IMR-90 (cell line): ENCODE measurements at places on chromosomes 3 and 15.

DNA sequence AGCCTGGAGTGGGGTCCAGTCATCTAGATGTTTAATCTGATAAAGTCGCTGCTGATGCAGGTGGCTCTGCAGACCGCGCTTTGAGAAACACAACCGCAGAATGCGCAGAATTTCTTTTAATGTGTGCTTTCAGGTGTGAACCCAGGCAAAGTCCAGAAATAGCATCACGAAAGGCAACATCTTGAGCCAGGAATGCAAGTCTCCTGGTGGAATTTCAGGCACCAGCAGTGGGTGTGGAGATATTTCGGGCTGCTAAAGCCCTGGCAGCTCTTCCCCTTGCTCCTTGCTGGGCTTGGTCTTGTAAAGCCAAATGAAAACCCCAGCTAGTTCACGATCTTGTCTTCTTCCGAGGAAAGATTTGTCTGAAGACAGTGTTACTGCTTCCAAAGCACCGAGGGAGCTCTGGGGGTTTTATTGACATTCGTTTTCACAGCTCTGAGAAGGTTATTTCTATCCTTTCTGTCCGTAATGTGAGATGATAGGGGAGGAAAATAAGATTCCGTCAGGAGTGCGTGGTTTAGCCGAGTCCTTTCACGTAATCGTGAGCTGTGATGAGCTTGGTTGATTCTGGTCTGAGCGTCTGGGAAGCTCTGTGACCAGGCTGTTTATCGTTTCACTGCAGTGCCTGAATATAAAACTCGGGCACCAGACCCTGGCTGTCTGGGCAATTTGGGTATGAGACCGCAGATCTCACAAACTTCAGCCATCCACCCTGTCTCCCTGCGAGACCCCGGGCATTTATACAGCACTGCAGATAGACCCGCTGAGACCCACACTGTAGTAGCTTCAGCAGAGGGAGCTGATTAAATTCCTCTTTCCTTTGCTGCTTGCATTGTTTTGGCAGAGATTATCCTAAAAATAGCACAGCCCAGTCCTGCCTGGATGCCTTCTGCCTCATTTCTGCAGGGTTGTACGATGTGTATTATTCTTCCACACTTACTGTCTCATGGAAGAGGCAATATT, 67.0 kb upstream of the SLC25A26 start:
- no peaks in the 10 kb centered on the region for H3K36me3 ChIP-seq
- H3K4me3 ChIP-seq = peak overlapping the region; percentile 24; the same call in 1 of the 2 replicates
- H3K27ac ChIP-seq = no peak overlapping the region

- H3K4me1 ChIP-seq = no peaks in the 10 kb centered on the region
- H3K4me3 ChIP-seq = no peak overlapping the region
- no peaks in the 10 kb centered on the region for H3K36me3 ChIP-seq
- no peaks in the 10 kb centered on the region for H3K27me3 ChIP-seq
- no peak for DNase-seq
These were observed 17.2 kb downstream of the ARRDC4 start for GRCh38 chr15:97977734-97978133.

DNA sequence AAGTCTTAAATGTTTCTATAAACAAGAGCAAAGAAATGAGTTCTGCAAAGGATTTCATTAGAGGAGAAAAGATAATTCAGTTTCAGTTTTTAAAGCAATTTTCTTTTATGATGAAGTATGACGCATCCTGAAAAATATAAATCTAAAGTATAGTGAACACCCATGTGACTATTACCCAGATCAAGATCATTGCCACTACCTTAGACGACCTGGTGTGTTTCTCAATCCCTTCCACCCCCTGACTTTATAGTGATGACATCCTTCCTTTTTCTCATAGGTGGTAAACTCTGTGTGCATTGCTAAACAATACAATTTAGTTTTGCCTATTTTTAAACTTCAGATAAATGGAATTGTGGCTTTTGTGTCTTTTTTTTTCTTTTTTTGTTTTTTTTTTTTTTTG, 8.4 kb downstream of the STT3B start:
- H3K4me3 ChIP-seq = no peak overlapping the region
- H3K36me3 ChIP-seq = no peaks in the 10 kb centered on the region
- H3K4me1 ChIP-seq = peaks cover 3% of the 10 kb centered on the region
- H3K27me3 ChIP-seq = no peaks in the 10 kb centered on the region
- no peak for DNase-seq

DNA sequence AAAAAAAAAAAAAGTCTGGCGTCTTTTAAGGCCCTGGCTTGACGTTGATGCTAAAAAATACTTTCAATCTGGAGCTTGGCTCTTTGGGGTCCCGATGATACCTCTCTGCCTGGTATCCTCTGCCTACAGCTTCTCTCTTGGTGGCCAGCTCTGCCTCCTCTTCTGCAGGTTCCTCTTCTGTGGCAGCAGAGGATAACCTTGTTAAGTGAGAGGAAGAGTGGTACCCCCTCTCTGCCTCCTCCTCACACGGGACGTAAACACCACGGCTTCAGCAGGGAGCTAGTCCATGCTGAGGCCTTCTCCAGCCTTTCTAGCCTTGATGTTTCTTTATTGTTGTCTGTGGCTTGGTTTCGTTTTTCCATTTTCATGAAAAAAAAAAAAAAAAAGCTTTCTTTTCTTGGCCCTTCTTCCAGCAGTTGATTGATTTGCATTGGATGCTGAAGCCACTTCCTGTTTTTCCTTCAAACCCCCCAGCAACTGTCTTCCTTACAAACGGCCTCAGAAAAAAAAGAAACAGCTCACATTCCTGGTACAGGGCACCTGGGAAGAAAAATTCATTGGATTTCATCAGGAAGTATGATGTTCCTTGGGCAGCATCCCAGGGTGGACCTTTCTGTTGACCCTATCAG, 59.7 kb downstream of the RORA start:
- no peaks in the 10 kb centered on the region; the same call in 1 of the 2 replicates for H3K27me3 ChIP-seq
- no peak for DNase-seq
- no peaks in the 10 kb centered on the region for H3K4me1 ChIP-seq

GRCh38 chr15:38722236-38722635, 157.6 kb upstream of the RASGRP1 start:
- H3K36me3 ChIP-seq = no peaks in the 10 kb centered on the region
- H3K4me3 ChIP-seq = no peak overlapping the region
- no peaks in the 10 kb centered on the region for H3K27me3 ChIP-seq

DNA sequence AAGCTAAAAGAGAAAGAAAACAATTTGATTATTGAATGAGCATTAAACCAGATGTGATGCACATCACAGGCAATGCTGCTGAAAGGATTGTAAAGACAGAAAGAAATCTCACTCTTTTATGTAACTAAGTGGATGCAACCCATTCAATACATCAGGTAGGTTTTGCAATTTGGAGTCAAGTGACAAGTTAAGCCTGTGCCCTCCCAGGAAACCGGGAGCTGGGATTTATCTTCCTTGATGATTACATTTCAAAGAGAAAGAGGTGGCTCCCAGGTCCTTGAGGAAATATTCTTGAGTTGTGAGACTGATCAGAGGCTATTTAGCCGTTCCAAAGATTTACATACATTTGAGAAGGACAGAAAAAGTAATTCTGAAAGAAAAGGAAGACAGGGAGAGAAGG, 219.0 kb upstream of the PROK2 start:
- no peak for DNase-seq
- no peak overlapping the region for H3K27ac ChIP-seq
- no peaks in the 10 kb centered on the region for H3K4me1 ChIP-seq
- no peaks in the 10 kb centered on the region for H3K27me3 ChIP-seq

DNA sequence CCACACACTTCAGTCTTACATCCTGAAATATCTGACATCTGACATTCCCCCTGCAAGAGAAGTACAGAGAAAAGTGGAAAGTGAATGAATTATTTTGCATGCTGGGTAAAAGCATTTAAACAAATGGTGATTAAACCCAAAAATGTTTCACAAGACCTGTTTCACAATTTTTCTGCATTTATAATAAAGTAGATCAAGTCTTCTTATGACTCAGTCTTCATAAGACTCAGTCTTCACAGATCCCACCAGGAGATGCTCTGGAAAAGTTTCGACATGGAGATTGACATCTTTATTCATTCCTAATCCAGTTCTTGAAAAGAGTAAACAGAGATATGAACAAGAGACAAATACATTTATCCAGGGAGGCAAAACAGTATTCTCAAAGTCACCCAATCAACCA, 13.2 kb upstream of the EDC3 start:
- no peak overlapping the region for H3K4me3 ChIP-seq
- H3K4me1 ChIP-seq = no peaks in the 10 kb centered on the region
- peaks cover 25% of the 10 kb centered on the region for H3K27me3 ChIP-seq
- H3K36me3 ChIP-seq = no peaks in the 10 kb centered on the region
- no peak overlapping the region for H3K27ac ChIP-seq

DNA sequence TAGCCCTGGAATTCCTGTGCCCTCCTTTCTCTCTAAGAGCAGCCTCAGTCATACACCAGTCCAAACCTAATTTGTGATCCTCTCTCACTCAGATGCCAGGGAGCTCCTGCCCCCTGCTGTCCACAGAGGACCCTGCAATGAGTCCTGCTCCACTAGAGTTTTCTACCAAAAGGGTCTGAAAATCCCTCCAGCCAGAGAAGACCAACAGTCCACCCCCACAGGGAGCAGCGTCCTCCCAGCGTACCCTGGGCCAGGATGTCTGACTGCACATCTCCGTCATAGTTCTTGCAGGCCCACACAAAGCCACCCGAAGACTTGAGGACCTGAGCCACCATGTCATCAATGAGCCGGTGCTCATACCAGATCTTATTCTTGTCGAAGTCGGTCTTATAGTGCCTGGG, 15.4 kb downstream of the IDH2 start:
- H3K4me1 ChIP-seq = peaks cover 4% of the 10 kb centered on the region; the same call in 1 of the 2 replicates
- DNase-seq = peak; percentile 42
- peaks cover 54% of the 10 kb centered on the region for H3K36me3 ChIP-seq

GRCh38 chr3:171007316-171007715, 19.2 kb downstream of the SLC2A2 start:
- H3K4me3 ChIP-seq = no peak overlapping the region
- no peaks in the 10 kb centered on the region for H3K36me3 ChIP-seq
- H3K27ac ChIP-seq = no peak overlapping the region
- DNase-seq = no peak
- no peaks in the 10 kb centered on the region for H3K27me3 ChIP-seq
